Colonic mucosa (tissue), 4 donors: ENCODE measurements at places on chromosomes 4 and X. TPM values are rescaled to one million over a fixed set of nuclear protein-coding genes. Genes with fewer than 3 reads are reported as not detected.

GRCh38 chr4:186644737-186645261, 78.9 kb downstream of the FAT1 start:
- H3K4me1 ChIP-seq: no peaks in the 10 kb centered on the region
- H3K4me3 ChIP-seq: no peak overlapping the region
- DNase-seq: no peak
- peak overlapping the region; percentile 13 for H3K27ac ChIP-seq
- no peaks in the 10 kb centered on the region for H3K27me3 ChIP-seq

- H3K4me3 ChIP-seq: no peak overlapping the region
- H3K27me3 ChIP-seq: no peaks in the 10 kb centered on the region
- no peak overlapping the region for H3K27ac ChIP-seq
- no peaks in the 10 kb centered on the region for H3K36me3 ChIP-seq
- DNase-seq: no peak
Measured at GRCh38 chr4:36385951-36386571, 104.6 kb downstream of the DTHD1 start.

GRCh38 chrX:109889289-109890006, 113.5 kb upstream of the TMEM164 start:
- H3K4me1 ChIP-seq: no peaks in the 10 kb centered on the region
- DNase-seq: no peak
- no peak overlapping the region for H3K4me3 ChIP-seq
- no peaks in the 10 kb centered on the region for H3K36me3 ChIP-seq
- H3K27ac ChIP-seq: no peak overlapping the region
- H3K27me3 ChIP-seq: no peaks in the 10 kb centered on the region

ABLIM2 gene
- total RNA-seq: 11.5 TPM

PCDH7 gene
- total RNA-seq: 4.7 TPM

NR3C2 gene
- 74.8 TPM for total RNA-seq

SOX3 gene
- total RNA-seq: not detected
